ENCODE measurements at places on chromosomes 5 and 9.

DNA sequence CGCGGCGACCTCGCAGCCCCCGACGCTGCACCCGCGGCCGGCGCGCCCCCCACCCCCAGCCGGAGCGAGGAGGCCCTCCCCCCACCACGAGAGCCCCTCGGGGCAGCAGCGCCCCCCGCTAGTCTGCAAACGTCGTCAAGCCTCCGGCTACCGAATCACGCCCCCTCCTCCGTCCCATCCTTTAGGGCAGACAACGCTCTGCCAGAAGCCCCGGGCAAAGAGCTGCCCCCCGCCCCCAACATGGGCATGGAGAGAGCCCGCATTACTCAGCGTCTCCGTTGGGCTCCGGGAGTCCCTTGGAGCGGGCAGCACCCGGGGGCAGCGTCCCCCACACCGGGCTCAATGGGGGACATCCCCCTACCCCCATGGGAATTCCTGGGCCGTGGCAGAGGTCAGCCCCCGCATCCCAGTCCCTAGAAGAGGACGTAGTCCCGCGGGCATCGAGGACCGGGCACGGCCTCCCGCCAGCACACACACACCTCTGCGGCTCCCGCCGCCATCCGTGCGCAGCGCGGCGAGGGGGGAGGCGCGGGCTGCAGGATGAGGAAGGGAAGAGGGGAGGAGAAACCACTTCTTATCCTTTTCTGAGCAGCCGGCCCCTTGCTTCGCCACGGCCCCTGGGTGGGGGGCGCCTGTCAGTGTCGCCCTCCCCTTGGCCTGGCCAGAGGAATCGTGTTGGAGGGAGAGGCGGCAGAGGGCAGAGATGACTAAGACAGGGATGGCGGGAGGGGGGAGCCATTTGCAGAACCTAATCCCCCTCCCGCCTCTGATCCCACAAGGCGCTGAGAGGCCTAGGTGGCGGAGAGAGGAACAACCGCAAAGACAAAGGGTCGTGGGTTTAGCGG is 750 bp downstream of the DNM1 start:
- no peak for DNase-seq

DNA sequence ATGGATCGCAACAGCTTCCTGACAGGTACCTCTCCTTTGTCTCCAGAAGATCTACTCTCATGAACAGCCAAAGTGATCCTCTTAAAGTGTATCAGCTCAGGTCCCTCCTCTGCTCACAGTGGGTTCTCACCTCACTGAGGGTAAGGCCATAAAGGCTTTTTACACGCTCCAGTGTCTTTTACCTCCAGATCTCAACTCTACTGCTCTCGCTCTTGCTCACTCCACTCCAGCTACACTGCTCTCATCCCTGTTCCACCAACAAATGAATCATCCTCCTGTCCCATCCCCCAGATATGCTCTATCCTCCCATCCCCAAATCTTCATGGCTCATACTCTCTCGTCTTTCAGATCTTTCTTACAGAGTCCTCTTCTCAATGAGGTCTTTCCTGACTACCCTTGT is 248.6 kb upstream of the EFNA5 start:
- DNase-seq = no peak

DNA sequence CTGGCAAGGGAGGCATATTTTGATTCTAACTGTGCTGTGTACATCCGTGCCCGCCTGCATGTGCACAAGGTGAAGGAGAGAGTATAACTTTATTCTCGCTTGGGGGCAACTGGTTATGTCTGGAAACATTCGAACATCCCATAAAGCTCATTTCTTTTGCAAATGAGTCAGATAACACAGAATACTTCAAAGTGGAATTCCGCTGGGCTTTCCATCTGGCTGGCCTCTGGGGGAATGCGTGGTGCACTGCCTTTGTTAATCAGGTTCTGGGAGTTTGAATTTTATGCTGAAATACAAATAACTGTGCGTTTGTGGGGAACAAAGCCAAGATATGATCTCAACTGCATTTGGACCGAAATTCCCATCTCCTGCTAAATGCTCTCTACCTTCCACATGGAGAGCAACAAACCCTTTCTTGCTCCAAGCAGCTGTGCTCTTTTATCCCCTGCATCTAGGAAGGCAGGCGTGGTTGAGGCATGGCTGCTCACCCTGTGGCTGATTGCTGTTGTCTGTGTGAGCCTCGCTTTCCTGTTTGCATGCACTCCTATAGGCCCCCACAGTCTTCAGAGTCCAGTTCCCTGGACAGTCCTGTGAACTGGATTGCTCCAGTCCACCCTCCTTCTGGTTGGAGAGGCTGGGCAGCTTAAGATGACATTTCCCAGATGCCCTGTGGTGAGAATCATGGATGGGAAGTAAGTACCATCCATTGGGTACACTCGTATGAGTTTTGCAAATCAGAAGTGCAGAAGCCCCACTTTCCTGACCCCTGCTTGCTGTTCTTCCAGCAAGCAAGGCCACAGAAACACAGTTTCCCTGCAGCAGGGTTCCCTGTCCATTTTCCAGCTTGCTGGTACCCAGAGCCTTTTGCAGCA is 82.9 kb upstream of the ALDH1B1 start:
- DNase-seq = no peak

DNA sequence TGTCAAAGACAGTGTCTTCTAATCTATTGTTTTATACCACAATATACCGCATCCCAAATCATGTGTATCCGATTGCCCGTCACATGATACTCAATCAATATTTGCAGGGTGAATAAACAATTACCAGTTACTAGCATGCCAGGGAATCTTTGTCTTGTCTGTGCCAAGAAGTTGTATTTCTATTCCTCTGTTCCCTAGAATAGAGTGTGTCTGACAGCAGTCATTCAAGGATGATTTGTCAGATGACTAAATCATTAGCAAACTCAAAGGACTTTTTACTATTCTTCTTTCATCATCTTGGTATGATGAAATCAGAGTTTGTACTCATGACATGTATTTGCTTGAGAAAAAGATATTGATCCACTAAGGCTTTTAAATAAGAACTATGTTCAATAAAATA is 348.8 kb downstream of the HTR1A start:
- no peak for DNase-seq

GRCh38 chr9:137441289-137441934 is at the start of gene ENTPD8:
TSS of gene ENTPD8 (minus strand) at chr9:137441357. CDS start at chr9:137438285, 3,072 bp downstream.
- no peak for DNase-seq

DNA sequence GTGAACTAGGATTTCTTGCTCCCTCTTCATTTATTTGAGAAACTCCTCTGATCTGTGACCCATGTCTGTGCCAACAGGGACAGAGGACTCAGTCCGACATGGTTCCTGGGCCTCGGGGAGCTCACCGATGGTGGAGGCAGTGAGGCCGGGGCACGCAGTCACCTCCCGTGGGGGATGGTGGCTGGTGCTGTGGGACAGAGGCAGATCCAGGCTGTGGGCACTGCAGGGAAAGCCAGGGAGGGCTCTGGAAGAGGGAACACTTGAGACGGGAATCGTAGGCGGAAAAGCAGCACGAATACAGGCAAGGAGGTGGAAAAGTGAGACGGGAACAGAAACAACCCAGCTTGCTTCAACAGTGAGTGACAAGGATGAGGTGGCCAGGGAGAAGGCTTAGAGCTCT is 127.8 kb downstream of the GABBR2 start:
- DNase-seq = no peak

DNA sequence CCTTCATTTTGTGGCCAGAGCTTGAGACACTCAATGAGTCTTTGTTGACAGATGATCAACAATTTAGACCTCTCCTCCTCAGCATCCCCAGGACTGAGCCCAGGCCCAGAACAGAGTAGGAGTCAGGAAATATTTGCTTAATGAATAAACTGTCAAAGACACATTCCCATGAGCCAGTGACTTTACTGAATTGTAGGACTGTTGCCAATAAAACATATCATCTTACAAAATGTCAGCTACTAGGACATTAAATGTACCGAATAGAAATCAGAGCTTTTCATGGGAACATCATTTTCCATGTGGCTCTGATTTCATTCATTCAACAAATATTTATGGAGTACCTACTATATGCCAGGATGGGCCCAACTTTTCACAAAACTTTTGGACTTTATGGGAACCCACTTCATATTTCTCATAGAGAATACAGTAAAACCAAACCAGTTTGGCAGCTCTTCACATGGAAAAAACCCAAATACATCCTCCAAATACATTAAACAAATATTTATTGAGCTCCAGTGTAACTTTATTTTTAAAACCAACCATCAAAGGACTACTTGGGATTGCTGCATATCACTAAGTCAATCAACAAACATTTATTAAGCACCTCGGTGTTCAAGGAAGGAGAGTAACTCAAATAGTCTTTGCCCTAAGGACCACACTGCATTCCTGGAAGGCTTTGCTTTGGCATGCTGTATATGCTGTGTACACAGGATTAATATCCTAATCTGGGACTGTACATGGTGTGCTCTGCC is 11.4 kb downstream of the VDAC1 start:
- no peak for DNase-seq
